ENCODE measurements at places on chromosomes 3 and 15.

- no peak for DNase-seq
Measured at GRCh38 chr3:2523281-2523836, 424.7 kb downstream of the CNTN4 start.

DNA sequence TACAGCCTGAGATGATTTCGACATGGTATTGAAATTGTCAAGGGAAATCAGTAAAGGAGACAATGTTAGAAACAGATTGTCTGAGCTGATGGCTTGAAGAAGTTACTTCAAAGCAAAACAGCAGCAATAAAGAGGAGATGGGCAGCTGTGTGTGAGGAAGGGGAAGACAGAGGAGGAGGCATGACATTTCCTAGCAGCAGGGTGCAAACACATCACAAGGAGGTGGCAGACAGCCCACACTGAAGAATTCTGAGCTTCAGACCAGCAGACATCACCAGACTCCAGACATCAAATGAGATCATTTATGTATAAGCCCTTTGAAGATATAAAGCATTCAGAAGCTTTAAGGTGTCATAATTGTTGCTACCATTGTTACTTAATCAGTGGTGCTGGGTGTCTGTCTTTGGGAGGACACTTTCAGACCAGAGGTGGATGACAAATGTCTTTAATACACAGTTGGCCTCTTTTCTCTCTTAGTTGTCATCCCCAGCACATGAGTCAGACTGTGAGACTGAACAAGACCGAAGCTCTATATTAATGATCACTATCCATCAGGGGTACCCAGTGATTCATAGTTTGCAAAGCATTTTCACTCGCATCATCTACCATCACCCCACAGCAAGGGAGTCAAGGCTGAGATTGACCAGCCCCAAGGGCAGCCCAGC lies 203.9 kb downstream of the MINAR1 start:
- no peak for DNase-seq

DNA sequence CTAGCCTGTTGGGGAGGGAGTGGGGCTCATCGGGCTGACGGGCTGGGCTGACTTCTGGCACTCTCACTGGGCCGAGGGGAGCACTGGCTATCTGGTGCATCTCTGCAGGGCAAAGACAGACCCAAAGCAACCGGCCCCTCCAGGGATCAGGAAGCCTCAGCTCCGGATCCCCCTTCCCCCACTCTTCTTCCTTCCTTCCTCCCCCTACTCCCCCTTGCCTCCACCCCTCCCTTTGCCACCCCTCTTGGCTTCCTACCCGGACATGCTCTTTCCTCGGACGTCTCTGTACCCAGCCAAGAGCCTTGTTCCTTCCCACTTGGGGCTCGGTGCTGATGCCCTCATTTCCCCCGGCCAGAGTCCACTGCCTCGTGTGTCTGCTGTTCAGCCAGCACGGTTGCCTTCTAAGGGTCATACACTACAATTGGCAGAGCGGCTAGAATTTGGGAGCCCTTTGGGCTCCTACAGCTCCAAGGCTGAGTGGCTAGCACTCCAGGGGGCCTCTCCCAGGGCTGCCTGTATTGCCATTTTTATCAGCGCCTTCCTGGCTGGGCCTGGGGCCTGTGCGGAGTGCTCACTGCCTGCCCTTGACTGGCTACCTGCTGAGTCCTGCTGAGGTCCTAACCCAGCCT lies 10.9 kb downstream of the SEMA3F start:
- DNase-seq, result no peak

GRCh38 chr3:77014226-77014625 lies 25.7 kb upstream of the ROBO2 start:
- no peak for DNase-seq

- DNase-seq, result no peak
Measured at GRCh38 chr3:160049565-160049964, 60.9 kb downstream of the IL12A start.

GRCh38 chr15:91289324-91289723 lies 189.3 kb downstream of the SV2B start:
- DNase-seq, result no peak

DNA sequence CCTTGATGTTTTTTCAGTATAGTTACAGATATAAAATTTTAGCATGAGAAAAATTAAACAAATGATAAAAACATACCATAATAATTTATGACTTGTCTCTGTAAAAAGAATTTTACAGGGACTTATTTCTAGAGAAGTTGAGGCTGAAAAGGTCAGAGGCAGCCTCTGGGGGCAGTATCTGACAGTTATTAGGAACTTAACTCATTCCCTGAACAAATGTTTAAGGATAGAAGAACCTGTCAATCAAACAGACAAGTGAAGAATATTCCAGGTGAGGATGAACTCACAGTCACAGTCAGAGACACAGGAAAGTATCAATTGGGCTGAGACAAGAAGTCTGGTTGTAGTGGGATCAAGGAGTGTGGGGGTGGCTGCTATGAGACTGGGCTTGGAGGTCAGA lies 7.3 kb downstream of the MYLK start:
- DNase-seq, result no peak

- DNase-seq, result peak; percentile 73
Measured at GRCh38 chr3:117997201-117998049, 1037.2 kb downstream of the IGSF11 start.

DNA sequence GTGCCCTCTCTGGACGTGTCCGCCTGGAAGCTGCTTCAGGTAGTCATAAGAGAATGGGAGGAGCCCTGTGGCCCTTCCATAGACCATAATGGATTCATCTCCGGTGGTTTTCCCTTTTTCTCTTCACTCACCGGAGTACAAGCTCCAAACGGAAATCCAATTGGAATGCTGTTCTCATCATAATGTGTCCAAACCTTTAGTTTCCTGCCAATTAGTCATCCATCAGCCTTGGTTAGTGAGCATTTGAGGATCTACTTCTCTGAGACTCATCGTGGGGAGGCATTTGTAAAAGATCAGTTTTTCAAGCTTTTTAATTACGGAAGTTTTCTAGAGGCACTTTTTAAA lies 34.9 kb downstream of the ABHD2 start:
- no peak for DNase-seq

DNA sequence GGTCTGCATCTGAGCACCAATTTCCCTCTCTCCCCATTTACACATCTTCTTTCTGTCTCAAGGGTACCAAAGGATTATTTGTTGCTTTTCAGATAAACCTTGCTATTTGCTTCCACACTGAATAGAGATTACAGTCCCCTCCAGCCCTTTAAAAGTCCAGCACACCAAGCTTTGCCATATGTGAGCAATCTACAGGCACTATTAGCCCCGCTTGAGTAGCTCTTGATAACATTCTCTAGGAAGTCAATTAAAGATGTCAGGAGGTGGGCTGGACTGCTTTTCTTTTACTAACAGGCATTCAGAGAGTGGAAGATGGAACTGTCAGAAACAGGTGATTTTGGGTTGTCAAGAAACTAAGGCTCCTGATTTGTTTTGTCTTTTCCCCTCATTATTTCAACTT lies 417.0 kb downstream of the ROBO2 start:
- no peak for DNase-seq

DNA sequence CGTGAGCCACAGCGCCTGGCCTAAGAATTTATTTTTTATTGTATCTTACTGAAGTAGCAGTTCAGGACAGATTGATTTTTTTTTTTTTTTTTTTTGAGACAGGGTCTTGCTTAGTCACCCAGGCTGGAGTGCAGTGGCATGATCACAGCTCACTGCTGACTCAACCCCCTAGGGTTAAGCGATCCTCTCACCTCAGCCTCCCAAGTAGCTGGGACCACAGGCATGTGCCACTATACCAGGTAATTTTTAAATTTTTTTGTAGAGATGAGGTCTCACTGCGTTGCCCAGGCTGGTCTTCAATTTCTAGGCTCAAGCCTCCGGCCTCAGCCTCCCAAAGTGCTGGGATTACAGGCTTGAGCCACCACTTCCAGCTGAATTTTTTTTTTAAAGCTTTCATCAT lies 99.8 kb upstream of the HERC1 start:
- DNase-seq, result no peak

DNA sequence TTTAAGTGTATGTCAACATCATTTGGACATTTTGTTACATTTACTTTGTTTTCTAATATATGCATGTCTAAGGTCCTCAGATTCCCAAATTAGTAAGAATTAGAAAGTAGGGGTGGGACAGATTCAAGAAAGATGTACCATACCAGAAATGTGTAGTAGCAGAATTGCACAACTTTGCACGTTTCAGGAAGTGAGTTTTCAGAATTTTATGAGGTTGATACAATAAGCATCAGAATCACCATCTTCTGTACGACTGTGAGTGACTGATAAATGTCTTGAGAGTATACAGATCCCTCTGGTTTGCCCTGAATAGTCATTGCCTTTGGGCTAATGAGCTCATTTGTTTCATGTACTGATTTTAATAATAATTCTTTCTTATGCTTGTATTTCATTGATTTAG lies 9.3 kb downstream of the ARIH2 start:
- no peak for DNase-seq

GRCh38 chr3:123718108-123718507 lies 133.3 kb upstream of the HACD2 start:
- no peak for DNase-seq

DNA sequence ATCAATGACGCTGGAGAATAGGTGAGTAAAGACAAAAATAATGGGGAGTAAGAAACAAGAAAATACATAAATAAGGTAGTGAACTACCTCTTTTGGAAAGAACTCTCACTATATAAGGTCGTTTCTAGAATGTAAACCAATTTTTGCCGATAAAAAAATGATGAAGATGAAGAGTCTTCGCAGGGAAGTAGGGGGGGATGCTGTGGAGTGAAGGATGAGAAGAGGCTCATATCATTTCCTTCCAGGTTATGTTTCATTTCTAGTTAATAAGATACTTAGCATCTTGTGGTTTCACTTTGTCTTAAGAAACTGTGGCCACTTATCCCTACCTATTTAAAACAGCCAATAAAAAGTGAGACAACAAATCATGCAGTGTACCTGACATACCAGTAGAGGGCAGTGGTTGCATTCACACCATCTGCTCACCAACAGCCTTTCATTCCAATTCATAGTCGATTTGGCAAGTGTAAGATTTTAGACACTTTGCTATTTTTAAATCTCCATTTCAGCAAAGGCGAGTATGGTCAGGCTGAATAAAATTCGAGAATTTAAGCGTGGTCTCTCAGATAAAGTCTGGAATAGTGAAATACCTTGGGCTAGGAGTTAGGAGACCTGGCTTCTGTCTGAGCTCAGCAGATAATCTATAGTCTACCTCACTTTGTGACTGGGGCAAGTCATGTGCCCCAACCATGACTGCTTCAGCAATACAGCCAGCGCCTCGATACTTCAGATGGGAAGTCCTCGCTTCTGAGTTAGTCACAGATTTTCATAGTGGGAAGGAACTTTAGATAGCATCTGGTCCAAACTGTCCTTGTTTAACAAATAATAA lies 28.9 kb upstream of the ICE2 start:
- peak; percentile 72 for DNase-seq

DNA sequence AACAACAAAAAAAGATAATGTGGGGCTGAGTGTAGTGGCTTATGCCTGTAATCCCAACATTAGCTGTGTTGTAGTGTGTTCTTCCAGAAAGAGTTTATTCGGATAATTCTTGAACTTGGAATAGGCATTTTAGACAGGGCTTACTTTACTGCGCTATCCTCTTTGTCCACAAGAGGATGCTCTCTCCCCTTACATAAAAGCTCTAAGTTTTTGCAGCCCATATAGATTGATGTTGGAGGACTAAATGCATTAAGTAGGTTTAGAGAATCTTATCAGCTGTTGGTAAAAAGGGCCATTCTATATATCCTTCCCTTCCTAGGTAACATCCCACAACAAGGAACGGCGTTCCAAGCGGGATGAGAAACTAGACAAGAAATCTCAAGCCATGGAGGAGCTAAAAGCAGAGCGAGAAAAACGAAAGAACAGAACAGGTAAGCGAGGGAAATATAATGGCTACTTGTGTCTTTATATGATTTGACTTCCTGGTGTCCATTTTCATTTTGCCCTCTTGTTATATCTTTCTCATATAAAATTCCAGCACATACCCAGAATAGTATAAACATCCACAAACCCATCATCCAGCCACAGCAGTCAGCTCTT lies 27.8 kb upstream of the ITPKA start:
- peak; percentile 56 for DNase-seq

DNA sequence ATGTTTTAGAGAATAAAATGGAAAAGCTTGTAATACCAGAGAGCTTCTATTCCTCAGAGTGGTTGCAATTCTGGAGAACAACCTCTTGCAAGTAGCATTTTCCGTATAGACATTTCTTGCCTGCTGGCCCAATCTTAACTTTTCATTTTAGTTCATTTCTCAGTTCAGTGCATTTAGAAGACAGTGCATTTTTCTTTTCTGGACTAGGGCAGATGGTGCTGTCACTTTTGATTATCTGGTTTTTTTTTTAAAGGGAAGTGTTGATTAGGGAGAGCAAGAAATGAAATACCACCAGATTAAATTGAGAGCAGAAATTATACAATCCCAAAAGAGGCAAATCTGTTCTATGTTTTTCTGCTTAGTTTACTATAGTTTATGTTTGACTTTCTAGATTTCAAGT lies 172.7 kb downstream of the GHSR start:
- DNase-seq, result no peak

DNA sequence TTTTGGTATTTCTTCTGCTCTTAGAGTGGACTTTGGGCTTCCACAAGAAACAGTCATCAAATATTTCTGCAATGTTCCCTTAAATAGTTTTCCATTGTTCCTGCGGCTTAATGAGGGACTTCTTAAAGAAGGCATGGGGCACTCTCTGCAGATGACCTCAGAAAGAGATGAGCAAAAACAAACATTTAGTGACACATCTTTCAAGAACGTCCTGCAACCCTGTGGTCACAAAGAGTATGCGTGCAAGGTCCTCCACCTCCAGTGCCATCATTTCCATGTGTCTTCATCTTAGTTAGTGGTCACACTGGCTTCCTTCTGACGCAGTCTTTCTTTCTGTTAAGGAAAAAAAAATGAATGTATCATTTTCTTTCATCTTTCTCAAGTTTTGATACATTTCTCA lies 56.2 kb downstream of the GREM1 start:
- no peak for DNase-seq

- no peak for DNase-seq
Measured at GRCh38 chr3:113111011-113111707, 100.2 kb upstream of the BOC start.

- DNase-seq, result peak; percentile 36
Measured at GRCh38 chr15:77181305-77182074, 110.6 kb upstream of the TSPAN3 start.

DNA sequence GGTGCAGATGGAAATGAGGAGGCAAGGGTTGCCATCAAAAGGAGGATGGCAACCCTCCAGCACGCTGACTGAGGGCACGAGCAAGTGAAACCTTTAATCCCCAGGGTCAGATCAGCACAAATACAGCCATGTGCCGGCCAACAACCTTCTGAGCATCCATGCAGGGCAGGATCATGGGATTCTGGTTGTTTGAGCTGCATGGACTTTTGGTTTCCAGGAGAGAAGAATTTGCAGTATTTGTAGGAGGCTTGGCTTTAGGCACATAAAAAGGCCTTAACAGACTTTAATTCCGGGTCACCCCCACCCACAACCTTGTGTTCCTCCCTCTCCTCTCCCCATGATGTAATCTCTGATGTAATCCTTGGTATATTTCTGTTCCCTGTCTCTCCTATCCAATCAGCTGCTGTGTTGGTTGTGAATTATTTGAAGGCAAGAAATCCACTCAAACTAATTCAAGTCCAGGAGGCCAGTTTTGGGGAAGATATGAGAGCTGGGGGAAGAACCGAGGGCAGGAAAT lies 254.3 kb downstream of the SHQ1 start:
- DNase-seq, result no peak

Data from GM13976 (cell line).